Fibroblast of the aortic adventitia (primary cell): ENCODE measurements at places on chromosomes 2 and 18. TPM values are rescaled to one million over a fixed set of nuclear protein-coding genes. Genes with fewer than 3 reads are reported as not detected.

GRCh38 chr2:69165091-69165880, 152.3 kb downstream of the ANTXR1 start:
- DNase-seq = no peak

GRCh38 chr18:55419132-55419946, 168.7 kb downstream of the TCF4 start:
- no peak for DNase-seq

- peak; percentile 18 for DNase-seq
Measured at GRCh38 chr2:212135739-212136138, 402.9 kb downstream of the ERBB4 start.

DNA sequence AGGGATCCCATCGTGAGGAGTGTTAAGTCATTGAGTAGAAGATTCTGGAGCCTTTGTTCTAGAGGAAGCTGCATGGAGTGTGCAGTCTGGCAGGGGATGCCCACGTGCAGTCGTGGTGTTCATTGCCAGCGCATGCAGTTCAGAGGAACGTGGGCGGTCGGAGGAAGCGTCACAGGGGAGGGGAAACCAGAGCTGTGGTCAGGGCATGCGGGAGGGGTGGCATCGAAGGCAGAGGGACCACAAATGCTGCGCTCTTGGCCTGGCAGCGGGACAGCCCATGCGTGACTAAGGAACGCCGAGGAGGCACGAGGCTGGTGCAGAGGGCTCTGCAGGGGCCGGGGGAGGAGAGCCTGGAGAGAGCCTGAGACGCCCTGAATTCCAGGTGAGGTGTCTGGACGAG, 141.1 kb downstream of the KLHL29 start:
- no peak for DNase-seq

- peak; percentile 80 for DNase-seq
Measured at GRCh38 chr2:234564699-234565098, 67.8 kb upstream of the ARL4C start.

- DNase-seq = peak; percentile 63
Measured at GRCh38 chr18:77147418-77147852, 14.9 kb upstream of the MBP start.

DNA sequence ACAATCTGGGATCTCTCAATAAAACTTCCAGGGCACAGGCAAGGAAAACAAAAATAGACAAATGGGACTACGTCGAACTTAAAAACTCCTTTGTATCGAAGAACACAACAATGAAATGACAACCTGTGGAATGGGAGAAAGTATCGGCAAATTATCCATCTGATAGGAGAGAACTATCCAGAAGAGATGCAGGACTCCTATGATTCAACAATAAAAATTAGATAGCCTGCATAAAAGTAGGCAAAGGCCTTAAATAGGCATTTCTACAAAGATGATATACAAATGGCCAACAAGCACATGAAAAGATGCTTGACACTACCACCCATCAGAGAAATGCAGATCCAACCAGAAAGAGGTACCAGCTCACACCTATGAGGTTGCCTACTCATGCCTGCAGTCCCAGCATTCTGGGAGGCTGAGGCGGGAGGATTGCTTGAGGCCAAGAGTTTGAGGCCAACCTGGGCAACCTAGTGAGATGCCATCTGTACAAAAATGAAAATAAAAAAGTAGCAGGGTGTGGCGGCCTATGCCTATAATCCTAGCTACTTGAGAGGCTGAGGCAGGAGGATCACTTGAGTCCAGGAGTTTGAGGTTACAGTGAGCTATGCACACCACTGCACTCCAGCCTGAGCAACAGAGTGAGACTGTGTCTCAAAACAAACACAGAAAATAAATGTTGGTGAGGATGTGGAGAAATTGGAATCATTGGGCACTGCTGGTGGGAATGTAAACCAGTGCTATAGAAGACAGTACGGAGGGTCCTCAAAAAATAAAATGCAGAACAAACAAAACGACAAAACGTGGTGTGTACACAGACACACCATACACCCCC, 21.6 kb downstream of the TWIST2 start:
- DNase-seq = peak; percentile 74

DNA sequence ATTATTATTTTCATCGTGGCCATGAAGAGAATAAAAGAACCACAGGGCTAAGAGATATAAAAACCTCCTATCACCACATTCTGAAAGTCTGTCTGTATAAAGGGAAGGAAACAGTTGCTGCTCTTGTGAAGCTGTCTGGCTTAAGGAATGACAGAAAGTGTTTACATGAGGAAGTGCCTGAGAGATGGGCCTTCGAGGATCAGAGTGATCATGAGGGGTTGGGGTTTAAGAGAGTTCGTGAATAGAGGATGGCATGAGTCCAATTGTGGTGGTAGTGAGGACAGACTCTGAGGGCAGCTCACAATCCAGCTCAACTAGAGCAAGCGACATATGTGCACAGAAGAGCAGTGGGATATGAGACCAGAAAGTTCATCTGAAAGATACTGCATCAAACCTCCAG, 65.8 kb upstream of the PIEZO2 start:
- DNase-seq = no peak

GRCh38 chr2:30234180-30234971, 3.0 kb downstream of the LBH start:
- DNase-seq = peak; percentile 89

DNA sequence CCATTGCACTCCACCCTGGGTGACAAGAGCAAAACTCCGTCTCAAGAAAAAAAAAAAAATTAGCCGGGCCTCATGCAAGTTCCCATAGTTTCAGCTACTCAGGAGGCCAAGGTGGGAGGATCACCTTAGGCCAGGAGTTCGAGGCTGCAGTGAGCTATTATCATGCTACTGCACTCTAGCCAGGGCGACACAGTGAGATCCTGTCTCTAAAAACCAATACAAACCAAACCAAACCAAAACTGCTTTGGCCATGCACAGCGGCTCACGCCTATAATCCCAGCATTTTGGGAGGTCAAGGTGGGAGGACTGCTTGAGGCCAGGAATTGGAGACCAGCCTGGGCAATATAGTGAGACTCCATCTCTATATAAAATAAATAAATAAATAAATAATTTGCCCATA, 19.1 kb downstream of the NIFK start:
- no peak for DNase-seq

- DNase-seq = no peak
Measured at GRCh38 chr18:28248653-28249052, 71.7 kb upstream of the CDH2 start.

- DNase-seq = no peak
Measured at GRCh38 chr2:222180619-222181018, 118.2 kb downstream of the PAX3 start.

- no peak for DNase-seq
Measured at GRCh38 chr2:54456362-54456611, 160 bp downstream of the SPTBN1 start.

GRCh38 chr2:64225491-64225890, 81.3 kb upstream of the PELI1 start:
- DNase-seq = no peak

GRCh38 chr2:45909677-45910191, 258.3 kb downstream of the PRKCE start:
- DNase-seq = no peak

DNA sequence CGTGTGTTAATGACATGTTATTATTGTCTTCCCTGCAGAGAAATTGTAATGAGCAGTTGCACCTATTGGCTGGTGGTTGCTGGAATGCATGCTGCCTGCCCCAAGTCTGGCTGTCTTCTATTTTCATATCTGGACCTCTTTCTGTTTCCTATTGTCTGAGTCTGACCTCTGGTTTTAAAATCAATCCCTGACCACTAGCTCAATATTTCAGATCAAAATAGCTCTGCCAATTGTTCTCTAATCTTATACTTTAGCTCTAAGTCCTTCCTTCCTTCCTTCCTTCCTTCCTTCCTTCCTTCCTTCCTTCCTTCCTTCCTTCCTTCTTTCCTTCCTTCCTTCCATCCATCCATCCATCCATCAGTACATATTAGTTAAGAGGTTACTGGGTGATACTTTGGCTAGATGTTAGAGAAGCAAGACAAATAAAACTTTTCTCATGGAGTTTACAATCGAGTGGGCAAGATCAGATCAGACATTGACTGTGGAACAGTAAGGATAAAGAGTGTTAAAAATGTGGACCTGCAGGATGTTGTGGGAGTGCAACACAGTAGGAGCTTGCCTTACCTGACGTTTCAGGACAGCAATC, 417.1 kb downstream of the SOCS6 start:
- no peak for DNase-seq

The ODC1 gene
- 41.4 and 129 TPM in 2 replicates for total RNA-seq

The HPCAL1 gene
- 6.5 and 34.4 TPM in 2 replicates for total RNA-seq

The HOXD10 gene
- not detected in 2 replicates for total RNA-seq

The EMILIN1 gene
- total RNA-seq = 81.3 and 153 TPM in 2 replicates

The INPP5D gene
- 0.54 and 0.98 TPM in 2 replicates for total RNA-seq

The CYP26B1 gene
- total RNA-seq = 2.5 and 8.6 TPM in 2 replicates

The RIF1 gene
- total RNA-seq = 66.7 and 122 TPM in 2 replicates

The BBS5 gene
- total RNA-seq = 4.0 and 7.3 TPM in 2 replicates

The FBLN7 gene
- total RNA-seq = 3.2 and 7.8 TPM in 2 replicates

The SLC8A1 gene
- 39.1 and 112 TPM in 2 replicates for total RNA-seq

The YES1 gene
- 43.1 and 156 TPM in 2 replicates for total RNA-seq

The MGAT4A gene
- 0.36 and 0.74 TPM in 2 replicates for total RNA-seq

The KIAA2012 gene
- not detected in 2 replicates for total RNA-seq

The NFE2L2 gene
- total RNA-seq = 121 and 127 TPM in 2 replicates

The TMEM163 gene
- not detected in 2 replicates for total RNA-seq

The POTEF gene
- total RNA-seq = not detected in 2 replicates

The GALR1 gene
- under 0.01 TPM in 1 of 2 replicates, not detected in the other for total RNA-seq

The MYL1 gene
- total RNA-seq = not detected in 2 replicates
